ENCODE measurements at places on chromosomes 4 and X. TPM values are rescaled to one million over a fixed set of nuclear protein-coding genes. Genes with fewer than 3 reads are reported as not detected.

F8A2 gene
- total RNA-seq, result not detected

GPR34 gene
- total RNA-seq, result not detected

CCKAR gene
- total RNA-seq, result not detected

DNA sequence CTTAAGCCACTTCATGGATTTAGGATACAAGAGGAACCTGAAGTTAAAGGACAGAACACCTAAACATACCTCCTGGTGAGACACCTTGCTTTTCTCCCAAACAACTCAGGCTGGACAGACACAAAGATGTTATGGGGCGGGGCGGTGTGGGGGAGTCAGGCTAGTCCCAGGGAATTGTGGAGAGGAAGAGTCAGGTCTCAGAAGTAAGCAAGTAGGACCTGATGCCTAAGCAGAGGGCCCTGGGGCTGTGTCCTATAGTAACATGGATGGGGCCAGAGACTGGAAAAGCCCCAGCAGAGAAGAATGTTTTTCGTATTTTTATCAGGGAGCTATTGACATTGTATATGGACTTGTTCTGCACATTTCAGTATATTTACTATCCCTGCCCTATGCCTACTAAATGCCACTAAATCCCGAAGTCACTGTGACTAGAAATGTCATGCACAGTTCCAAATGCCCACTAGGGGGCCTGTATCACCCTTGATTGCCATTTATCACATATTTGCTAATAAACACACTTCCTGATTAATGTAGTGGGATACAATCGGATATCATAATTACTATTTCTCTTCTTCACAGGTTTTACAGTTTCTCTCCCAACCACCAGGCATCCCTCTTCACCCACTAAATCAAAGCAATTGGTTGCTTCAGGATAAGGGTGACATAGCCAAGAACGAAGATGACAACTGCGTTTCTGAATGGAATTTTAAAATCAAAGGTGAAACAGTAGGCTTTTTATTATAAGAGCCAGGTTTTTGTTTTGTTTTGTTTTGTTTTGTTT lies 23.8 kb upstream of the ARHGAP10 start:
- H3K27ac ChIP-seq, result no peak overlapping the region
- no peaks in the 10 kb centered on the region for H3K36me3 ChIP-seq
- peak; percentile 71 for DNase-seq
- no peak overlapping the region for H3K4me3 ChIP-seq
- peaks cover 12% of the 10 kb centered on the region for H3K4me1 ChIP-seq

- peaks cover 17% of the 10 kb centered on the region for H3K4me1 ChIP-seq
- DNase-seq, result peak; percentile 42
- no peaks in the 10 kb centered on the region for H3K36me3 ChIP-seq
- no peak overlapping the region for H3K27ac ChIP-seq
- no peak overlapping the region for H3K4me3 ChIP-seq
Measured at GRCh38 chr4:167032871-167033270, 201.4 kb downstream of the SPOCK3 start.
